NCI-H2081 treated with DMSO at 0.1 percent for 48 hours (cell line): ENCODE measurements at places on chromosomes 1 and 21.
A peak's percentile ranks its signal among the peaks of the same experiment; 100 is the strongest.

DNA sequence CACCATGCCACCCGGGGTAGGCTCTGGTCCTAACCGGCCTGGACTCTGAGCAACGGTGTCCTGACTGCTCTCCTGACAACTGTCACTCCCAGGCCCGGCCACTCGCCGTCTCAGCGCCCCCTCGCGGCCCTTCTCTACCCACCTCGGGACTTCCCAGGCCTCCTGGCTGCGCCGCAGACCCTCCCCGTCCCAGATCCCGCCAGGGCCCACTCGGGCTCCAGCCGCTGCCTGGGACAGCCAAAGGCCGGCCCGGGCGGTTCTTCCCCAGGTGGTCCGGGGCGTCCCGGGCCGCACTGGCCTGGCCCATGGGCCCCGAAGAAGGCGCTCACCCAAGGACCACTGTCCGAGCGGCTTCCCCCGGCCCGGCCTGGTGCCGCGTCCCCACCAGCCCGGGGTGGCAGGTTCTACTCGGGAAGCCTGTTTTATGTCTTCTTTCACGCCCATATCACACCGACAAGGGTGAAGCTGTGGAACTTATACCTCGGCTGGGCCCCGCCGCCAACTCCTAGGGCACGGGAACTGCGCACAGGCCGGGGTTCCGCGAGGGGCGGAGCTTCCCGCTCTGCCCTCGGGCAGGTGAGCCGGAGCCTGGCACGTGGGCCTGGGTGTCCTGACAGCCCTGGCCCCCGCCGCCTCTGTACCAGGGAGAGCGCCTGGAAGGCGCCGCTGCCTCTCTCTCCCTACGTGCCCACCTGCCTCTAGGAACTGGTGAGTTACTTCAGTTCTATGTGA is 138.3 kb downstream of the TTLL7 start:
- no peak for DNase-seq

GRCh38 chr21:33367309-33367973 is 35.8 kb upstream of the IFNGR2 start:
- no peak for DNase-seq

- DNase-seq = no peak
These were observed 2.5 kb downstream of the ETV3 start for GRCh38 chr1:157135646-157136045.

GRCh38 chr21:26194811-26195251 is 24.3 kb upstream of the APP start:
- no peak for DNase-seq

DNA sequence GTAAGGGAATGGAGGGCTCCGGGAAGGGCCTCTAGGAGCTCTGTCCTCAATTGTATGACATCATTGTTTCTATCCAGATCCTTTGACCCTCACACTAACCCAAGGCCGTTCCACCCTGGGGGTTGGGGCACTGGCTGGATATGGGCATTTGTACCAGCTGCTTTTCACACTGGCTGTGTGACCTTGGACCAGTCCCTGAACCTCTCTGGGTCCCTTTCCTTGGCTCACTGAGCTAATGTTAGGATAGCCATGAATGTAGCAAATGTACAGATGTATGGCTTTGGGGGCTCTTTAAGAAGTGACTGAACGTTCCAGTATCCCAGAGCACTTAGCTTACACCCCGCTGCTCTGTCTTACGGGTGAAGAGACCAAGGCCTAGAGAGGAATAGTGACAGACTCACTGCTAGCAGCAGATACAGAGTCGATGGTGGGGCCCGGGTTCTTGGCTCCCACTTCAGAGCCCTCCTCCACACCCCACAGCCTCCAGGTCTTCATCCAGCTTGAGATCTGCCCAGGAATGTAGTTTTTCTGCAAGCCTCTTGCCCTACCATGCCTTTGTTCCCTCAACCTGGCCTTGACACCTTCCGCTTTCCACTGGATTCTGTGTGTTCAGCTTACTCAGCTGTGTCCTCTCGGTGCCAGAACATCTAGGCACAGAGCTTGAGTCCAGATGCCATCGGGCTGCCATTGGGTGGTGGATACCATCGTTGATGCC is 14.6 kb upstream of the UBL4B start:
- DNase-seq = no peak

- no peak for DNase-seq
These were observed 56.2 kb upstream of the EPS8L3 start for GRCh38 chr1:109819906-109820305.

DNA sequence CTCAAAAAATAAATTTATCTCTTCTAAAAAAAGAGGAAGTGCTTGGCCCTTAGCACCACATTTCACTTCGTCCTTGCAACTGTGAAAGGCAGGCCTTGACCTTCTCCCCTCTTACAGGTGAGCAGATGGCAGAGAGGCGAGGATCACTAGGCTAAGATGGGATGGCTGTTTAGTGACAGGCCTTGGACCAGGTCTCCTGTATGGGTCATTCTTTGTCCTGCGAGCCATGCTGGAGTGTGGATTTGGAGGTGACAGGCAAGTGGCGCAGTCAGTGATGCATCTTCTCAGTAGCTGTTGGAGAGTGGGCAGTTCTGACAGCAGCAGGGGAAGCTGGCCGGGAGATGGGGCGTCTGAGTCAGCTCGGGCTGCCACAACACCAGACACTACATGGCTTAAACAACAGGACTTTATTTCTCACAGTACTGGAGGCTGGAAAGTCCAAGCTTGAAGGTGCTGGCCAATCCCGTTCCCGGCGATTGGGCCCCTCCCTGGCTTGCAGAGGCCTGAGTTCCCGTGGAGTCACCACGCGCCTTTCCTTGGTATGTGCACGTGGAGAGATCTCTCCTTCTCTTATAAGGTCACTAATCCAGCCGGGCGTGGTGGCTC is 16.5 kb downstream of the SLC27A3 start:
- DNase-seq = no peak

GRCh38 chr1:150543500-150544143 is 5.6 kb upstream of the ADAMTSL4 start:
- DNase-seq = peak; percentile 98

DNA sequence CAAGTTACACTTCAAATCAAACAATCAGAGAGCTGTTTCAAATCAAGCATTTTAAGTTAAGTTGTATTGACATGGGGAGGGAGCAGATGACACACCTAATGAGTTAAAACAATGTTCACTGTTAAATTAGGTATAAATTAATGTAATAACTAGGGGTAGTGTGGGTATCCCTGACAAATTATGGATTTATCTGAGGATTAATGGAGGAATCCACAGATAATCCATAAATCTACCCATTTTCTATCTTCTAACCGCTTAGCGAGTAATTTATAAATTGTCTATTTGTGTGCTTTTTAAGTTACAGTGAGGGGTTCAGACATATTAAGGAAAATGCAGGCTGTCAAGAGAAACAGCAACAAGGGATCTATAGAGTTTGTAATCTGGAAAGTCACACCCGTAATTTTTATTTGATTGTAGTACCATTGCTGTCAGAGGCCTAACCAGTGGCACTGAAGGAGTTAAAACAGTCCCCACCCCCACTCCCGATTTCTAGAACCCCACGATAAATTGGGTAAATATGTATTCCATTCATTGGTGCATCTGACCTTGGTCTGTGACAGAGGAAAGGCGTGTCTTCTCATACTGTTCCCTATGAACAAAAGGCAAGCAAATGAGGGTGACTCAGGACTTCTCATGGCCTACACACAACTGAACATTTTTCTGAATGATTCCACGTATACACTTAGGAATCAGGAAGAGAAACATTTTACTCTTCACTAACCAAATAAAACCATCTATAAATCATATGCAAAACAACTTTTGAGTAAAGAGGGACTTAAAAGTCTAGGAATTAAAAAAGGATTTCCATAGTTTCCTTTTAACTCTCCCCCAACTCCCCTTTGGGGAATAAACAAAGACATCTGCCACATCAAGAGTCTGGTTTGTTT is 7.4 kb downstream of the IRF2BP2 start:
- DNase-seq = peak; percentile 56

DNA sequence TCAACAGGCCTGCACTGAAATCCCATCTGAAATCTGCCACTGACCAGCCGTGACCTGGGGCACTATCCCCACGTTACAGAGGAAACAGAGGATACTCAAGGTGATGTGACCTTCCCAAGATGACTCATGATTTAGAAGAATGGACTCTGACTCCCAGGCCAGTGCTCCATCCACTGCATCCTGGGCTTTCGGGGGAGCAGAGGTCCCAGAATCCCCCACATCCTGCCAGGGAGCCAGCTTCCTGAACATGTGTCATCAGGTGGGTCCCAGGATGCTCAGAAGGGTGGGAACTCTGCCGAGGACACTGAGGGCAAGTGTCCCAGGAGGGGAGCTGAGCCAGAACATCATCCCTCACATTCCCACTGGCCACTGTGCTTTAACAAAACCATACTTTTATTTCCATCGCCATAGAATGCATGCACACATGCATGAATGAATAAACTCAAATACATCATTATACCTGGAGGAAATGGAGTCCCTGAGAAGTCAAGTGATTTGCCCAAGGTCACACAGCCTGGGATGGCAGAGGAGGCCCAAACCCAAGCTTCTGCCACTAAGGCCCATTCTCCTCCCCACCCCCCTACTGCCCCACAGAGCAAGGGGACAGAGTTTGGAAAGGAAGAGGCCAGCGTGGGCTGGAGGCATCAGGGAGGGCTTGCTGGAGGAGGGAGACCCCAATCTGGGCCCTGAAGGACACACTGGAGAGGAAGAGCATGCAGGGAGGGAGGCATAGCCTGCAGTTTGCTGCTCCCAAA is 189.4 kb downstream of the MATN1 start:
- no peak for DNase-seq

- no peak for DNase-seq
These were observed 73.1 kb upstream of the DYNLT5 start for GRCh38 chr1:66679140-66679539.

DNA sequence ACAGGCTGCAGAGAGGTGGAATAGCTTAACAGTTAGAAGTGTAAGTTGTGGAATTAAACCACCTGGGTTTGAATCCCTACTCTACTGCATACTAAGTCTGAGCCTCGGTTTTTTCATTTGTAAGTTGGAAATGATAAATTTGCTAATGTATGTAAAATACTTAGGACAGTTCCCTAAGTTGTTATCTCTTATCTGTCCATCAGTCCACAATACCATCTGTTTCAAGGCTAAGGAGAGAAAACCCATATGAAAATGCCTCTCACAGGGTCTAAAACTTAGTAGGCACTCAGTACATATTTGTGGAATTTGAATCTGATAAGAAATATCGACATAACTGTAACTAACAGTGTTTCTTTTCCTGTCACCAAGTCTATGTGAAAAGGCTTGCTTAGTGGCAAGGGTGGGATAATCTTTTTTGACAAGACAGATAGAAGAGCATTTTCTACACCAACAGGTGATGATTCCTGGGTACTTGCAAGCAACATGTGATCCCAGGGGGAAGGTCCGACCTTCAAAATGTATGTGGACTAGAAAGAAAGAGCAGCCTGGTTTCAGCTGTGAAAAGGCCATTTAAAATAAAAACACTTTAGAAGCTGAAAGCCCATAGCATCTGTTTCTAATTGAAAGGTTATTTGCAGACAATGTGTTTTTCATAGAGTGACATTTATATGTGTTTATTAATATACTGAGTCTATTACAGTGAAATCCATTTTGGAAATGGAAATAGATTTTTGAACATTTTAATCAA is 202.9 kb downstream of the HHAT start:
- no peak for DNase-seq

DNA sequence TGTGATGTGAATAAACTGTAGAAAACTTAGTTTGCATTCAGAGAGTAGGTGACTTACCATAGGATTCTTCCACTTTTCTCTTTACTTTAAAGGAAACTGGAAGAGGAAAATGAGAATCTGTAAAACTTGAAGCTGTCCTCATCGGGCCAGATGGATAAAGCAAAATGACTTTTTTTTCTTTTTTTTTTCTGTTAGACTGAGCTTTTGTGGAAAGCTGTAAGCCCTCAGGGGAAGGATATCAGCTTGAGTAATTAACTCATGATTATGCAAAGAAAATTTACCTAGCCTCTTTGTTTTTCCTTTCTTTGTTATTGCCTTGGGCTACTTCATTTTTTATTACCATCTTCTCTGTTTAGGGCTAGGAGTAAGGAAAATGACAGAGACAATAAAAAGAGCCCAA is 53.4 kb downstream of the DPH5 start:
- DNase-seq = no peak

GRCh38 chr1:1989102-1989542 is 14.5 kb downstream of the CFAP74 start:
- DNase-seq = no peak

DNA sequence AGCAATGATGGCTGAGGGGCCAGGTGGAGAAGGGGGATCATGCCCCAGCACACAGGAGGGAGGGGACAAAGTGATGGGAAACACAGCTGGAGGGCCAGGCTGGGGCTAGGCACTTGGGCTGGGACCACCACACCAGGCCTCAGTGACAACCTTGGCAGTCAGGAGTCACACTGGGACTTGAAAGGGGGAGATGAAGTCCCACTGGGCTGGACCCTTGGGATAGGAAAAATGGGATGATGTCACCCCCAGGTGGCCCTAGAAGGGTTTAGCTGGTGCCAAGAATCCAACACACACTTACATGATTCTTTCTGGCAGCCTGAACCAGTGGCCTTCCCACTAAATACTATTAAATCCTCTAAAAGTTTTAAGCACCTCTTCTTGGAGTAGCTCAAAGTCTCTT is 17.1 kb downstream of the ZBTB17 start:
- no peak for DNase-seq

DNA sequence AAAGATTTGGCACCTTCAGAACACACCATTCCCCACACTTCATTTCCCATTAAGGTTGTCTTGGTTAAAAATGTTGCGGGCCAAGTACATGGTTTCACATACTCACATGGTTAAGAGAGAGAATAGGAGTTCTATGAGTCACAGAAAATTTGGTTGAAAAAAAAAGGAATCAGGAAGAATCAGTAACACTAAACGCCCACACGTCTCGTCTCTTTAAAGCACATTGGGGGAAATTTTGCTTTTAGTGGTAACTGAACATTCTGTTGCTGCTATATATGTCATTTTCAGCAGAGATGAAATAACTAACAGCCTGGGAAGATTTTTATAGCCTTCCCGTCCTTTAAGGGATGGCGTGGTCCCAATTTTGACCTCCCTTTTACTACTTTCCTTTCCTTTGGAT is 132.9 kb upstream of the ERG start:
- DNase-seq = no peak

DNA sequence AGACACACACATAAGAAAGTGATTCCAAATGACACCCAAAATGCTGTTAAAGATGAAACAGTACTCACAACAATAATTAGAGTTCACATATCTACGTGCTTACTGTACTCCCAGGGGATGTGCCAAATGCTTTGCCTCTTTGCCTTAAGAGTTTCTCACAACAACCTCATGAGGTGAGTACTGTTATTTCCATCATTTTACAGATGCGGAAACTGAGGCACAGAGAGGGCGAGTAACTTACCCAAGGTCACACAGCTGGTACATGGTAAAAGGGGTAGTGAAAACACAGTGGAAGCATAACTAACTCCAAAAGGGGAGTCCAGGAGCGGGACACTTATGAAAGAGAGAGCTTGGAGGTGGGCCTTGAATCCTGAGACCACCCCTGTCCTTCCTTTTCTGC is 171.8 kb downstream of the ACTL8 start:
- DNase-seq = no peak

DNA sequence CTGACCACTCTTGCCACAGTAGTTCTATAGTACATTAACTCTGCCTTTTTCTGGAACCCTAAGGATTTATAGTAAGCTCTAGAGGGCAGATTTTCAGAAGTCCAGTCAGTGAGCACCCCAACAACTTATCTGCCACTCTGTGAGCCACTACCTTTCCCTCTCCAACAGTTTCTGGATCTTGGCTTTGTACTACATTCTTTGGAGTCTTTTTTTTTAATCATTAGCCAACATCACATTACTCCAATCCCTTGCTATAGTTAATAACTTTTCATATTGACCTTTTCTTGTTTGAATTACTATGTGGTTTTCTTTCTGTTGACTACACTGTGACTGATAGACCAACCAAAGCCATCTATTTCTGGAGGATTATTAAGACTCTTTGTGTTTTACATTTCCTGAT is 1596.7 kb upstream of the PRMT6 start:
- no peak for DNase-seq

- DNase-seq = no peak
These were observed 95.1 kb upstream of the SLC45A1 start for GRCh38 chr1:8222789-8223188.
